ENCODE measurements at places on chromosomes 13 and 19. TPM values are rescaled to one million over a fixed set of nuclear protein-coding genes. Genes with fewer than 3 reads are reported as not detected.

DNA sequence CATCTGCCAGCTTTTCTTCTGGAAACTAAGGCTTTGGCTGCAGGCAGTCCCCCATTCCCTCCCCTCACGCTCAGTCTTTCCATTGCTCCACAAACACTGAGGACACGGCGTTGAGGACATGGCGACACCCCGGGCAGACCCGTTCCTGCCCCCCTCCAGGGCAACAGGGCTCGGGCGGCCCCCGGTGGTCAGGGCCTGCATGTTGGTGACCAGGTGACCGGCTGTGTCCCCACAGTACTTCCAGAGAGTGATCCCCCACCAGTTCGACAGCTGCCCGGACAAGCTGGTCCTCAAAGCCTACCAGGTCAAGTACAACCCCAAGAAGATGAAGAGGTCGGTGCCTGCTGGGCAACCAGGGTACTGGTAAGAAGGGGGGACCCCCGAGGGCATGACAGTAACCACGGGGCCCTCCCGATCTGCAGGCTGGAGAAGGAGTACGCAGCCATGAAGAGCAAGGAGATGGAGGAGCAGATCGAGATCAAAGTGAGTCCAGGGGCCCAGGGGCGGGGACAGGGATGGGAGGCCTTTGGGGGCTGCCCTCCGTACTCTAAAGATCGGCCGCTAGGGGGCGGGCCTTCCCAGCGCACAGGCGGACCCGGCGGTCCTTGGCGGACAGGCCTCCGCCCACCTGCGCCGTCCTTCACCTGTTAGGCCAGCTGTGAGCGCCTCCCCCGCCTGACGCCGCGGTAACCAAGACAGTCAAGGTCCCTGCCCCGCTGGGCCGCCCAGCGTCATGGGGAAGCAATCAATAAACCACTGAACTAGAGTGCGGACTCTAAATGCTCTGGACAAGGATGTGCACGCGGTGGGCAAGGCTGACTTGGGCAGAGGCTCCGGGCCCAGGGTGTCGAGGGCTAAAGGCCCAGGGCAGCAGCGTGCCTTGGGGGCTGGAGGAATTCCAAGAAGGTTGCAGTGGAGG is 21.1 kb downstream of the PRR36 start:
- H3K4me1 ChIP-seq, result no peaks in the 10 kb centered on the region
- H3K27me3 ChIP-seq, result no peaks in the 10 kb centered on the region
- peak; percentile 75 for DNase-seq

The KIR2DL4 gene
- total RNA-seq, result 0.70 TPM

DNA sequence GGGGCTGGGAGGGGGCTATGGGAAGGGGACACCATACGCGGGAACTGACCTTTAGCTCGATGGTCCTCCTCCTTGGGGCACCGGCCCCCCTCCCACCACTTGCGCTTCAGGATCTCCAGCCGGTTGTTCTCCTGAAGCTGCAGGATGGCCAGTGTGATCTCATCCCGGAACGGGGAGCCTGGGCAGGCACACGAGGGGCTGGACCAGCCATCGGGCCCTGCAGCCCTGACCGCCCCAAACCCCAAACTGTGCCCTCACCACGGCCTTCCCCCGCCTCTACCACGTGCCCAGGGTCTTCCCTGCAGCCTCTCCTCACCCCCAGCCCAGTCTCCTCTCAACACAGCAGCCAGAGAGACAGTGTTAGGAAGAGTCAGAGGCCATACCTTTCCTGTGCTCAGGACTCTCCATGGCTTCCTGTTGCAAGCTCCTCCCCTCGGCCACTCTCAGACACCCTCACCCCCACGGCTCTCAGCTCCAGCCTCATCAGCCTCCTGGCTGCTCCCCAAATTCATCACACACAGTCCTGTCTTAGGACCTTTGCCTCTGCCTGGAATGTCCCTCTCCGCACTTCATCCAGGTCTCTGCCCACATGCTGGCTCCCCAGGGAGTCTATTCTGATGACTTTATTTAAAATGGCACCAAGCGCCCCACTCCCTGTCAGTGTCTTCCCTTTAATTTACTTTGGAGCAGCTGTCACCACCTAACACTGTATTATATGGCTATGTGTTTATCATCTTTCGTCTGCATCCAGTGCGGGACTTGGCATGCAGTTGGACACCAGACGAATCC is 9.7 kb upstream of the ATP1A3 start:
- no peak overlapping the region for H3K27ac ChIP-seq
- peaks cover 12% of the 10 kb centered on the region for H3K4me1 ChIP-seq
- DNase-seq, result no peak
- H3K4me3 ChIP-seq, result no peak overlapping the region

The RETN gene
- total RNA-seq, result not detected

The KLC3 gene
- not detected for total RNA-seq

The FARP1 gene
- total RNA-seq, result 0.44 TPM

DNA sequence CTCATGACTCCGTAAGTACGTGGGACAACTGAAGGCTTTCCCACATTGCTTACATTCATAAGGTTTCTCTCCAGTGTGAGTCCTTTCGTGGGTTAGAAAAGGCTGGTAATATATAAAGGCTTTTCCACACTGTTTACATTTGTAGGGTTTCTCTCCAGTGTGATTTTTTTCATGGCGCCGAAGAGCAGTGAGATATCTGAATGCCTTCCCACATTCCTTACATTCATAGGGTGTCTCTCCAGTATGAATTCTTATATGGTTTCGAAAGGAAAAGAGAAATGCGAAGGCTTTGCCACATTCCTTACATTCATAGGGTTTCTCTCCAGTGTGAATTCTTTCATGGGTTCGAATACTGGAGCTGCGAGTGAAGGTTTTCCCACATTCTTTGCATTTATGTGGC is 29.5 kb downstream of the ZNF490 start:
- no peaks in the 10 kb centered on the region for H3K4me1 ChIP-seq
- H3K4me3 ChIP-seq, result no peak overlapping the region
- no peak overlapping the region for H3K27ac ChIP-seq
- no peaks in the 10 kb centered on the region for H3K27me3 ChIP-seq
- peaks cover 78% of the 10 kb centered on the region for H3K36me3 ChIP-seq
- DNase-seq, result no peak

DNA sequence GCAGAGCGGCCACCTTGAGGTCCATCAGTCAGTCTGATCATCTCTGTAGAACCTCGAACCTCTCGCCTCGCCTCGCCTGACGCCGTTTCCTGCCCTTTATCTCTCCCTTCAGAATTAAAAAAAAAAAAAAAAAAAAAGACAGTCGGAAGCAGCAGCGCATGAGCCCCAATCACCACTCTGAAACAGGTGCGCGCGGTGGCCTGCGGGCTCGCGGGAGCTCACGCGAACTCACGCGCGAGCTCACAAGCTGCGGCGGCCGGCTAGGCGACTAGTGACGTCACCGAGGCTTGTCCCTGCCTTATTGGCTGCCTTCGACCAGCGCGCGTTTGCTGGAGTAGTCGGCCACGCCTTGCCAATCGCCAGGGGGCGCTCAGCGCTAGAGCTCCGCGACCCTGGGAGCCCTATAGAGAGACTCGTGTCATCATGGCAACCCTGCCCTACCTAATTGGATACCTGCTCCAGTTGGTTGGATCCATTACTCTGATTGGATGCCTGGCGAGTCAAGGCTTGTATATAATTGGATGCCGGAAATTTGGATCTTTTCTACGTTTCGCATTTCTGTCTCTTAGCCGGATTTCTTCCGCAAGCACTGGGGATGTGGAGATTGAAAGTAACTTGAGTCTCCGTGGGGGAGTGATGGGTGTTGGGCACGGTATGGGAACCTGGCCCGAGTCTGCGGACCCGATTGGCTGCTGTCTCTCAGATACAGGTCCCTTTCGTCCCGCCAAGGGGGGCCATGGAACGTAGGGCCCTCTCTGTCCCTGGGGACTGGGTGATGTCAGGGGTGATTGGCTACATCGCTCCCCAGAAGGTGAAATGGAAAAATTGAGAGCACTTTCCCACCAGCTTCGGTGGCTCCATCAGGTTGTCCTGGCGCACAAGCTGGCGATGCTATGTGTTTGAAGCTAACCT is 31.6 kb downstream of the SYT3 start:
- no peak overlapping the region for H3K27ac ChIP-seq
- no peak overlapping the region for H3K4me3 ChIP-seq
- DNase-seq, result peak; percentile 88
- peaks cover 7% of the 10 kb centered on the region for H3K4me1 ChIP-seq
- H3K36me3 ChIP-seq, result no peaks in the 10 kb centered on the region

DNA sequence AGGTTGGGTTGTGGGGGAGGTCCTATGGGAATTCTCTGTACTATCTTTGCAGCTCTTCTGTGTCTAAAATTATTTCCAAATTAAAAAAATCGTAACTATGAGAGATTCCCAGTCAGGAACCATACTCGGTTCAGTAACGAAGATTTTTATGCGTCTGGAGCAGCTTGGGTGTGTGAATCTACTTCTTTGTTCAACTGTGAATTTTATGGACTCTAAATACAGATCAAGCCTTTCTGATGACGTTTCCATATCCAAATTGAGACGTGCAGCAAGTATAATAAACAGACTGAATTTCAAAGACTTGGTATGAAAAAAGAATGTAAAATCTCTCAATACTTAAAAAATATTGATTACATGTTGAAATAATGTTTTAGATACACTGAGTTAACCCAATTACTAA is 30.9 kb downstream of the MLLT1 start:
- DNase-seq, result no peak
- peaks cover 18% of the 10 kb centered on the region for H3K36me3 ChIP-seq
- H3K27me3 ChIP-seq, result no peaks in the 10 kb centered on the region
- no peak overlapping the region for H3K4me3 ChIP-seq

DNA sequence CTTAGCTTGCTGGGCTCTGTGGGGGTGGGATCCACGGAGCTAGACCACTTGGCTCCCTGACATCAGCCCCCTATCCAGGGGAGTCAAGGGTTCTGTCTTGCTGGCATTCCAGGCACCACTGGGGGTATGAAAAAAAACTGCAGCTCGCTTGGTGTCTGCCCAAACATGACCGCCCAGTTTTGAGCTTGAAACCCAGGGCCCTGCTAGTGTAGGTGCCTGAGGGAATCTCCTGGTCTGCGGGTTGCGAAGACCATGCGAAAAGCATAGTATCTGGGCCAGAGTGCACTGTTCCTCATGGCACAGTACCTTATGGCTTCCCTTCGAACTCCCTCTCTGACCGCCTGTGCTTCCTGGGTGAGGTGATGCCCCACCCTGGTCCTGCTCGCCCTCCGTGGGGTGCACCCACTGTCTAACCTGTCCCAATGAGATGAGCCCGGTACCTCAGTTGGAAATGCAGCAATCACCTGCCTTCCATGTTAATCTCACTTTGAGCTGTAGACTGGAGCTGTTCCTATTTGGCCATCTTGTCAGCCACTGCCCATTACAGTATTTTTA is 120.8 kb upstream of the TNFSF11 start:
- peaks cover 11% of the 10 kb centered on the region for H3K4me1 ChIP-seq
- no peaks in the 10 kb centered on the region for H3K27me3 ChIP-seq
- peaks cover 12% of the 10 kb centered on the region for H3K36me3 ChIP-seq
- no peak for DNase-seq
- H3K4me3 ChIP-seq, result no peak overlapping the region

The TMEM145 gene
- 0.15 TPM for total RNA-seq

- H3K36me3 ChIP-seq, result no peaks in the 10 kb centered on the region
- H3K27me3 ChIP-seq, result peaks cover 32% of the 10 kb centered on the region
- H3K4me1 ChIP-seq, result peaks cover under 1% of the 10 kb centered on the region
- H3K4me3 ChIP-seq, result no peak overlapping the region
Measured at GRCh38 chr13:110132225-110132982, 174.6 kb downstream of the COL4A1 start.

DNA sequence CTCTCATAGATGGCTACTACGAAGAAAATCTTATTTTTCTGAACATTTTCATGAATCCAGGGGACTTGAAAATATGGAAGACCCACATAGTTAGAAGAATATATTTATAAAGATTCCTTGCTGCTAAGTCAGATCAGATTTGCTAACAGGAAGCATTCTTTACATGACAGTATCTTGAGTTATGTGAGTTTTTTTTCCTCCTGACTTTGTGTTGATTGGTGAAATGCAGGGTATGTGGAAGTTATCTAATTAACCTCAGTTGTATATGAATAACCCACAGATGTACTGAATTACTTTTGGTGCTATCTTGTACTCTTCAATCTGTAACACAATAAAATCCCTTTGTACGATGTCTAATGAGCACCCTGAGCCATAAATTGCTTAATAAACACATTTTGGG is 53.8 kb downstream of the ESD start:
- H3K4me3 ChIP-seq, result no peak overlapping the region
- no peak for DNase-seq
- H3K4me1 ChIP-seq, result no peaks in the 10 kb centered on the region
- peaks cover 32% of the 10 kb centered on the region for H3K36me3 ChIP-seq
- H3K27me3 ChIP-seq, result no peaks in the 10 kb centered on the region

GRCh38 chr19:28492621-28493020 is 720.3 kb downstream of the UQCRFS1 start:
- H3K4me3 ChIP-seq, result no peak overlapping the region
- H3K27ac ChIP-seq, result no peak overlapping the region
- no peaks in the 10 kb centered on the region for H3K36me3 ChIP-seq
- DNase-seq, result no peak
- H3K27me3 ChIP-seq, result no peaks in the 10 kb centered on the region

DNA sequence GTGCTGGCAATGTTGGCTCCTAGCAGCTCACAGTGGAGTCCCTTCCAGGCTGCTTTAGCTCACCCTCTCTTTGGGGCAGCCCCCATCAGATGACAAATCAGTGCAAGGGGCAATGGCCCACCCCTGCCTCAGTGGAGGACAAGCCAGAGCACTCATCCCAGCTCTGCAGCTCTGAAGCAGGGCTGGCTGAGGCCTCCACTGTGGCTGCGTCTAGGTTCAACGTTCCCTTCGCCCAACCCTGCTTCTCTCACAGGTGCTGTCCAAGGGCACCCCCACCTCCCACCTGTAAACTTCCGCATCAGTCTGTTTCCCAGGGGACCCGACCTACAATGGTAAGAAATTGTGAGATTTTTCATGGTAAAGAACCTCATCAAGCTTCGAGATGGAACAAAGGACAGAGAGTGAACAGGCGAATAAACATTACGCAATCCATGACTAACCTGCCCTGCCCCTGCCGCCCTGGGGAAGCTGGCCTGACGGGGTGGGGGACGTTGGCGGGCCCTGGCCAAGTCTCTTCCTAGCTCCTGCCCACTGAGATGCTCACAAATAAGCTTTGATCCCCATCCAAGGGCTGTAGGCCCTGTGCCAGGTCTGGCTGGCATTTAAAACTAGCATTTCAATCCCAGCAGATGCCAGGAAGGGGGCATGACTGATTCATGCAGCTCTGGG is 40.5 kb downstream of the DZIP1 start:
- DNase-seq, result no peak
- no peaks in the 10 kb centered on the region for H3K4me1 ChIP-seq
- peaks cover 16% of the 10 kb centered on the region for H3K27me3 ChIP-seq
- no peaks in the 10 kb centered on the region for H3K36me3 ChIP-seq
- H3K27ac ChIP-seq, result no peak overlapping the region

DNA sequence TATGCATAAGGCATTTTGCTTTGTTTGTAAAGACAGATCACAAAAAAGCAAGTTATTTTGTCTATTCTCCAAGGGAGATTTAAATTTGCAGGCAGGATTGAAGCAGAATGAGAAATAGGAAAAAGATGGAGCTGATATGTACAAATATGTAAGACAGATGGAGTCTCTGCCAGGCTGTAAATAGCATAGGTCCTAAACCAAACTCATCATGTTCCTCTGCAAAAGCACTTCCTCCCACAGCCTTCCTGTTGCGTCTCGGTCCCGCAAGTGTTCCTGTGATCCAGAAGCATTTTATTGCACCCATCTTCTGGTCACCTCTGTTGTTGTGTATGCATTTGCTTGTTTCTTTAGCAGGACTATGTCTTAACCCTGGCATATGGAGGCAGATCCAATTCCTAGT is 95.7 kb upstream of the CLDN10 start:
- peaks cover 20% of the 10 kb centered on the region for H3K4me1 ChIP-seq
- peaks cover 9% of the 10 kb centered on the region for H3K36me3 ChIP-seq
- H3K27ac ChIP-seq, result peak overlapping the region; percentile 37
- DNase-seq, result peak; percentile 38
- peak overlapping the region; percentile 41 for H3K4me3 ChIP-seq

The ZNF570 gene
- 4.1 TPM for total RNA-seq

GRCh38 chr19:5534787-5535586 is 32.8 kb downstream of the TINCR start:
- no peak overlapping the region for H3K4me3 ChIP-seq
- H3K4me1 ChIP-seq, result no peaks in the 10 kb centered on the region

The PLVAP gene
- total RNA-seq, result not detected

The DIAPH3 gene
- total RNA-seq, result 34.7 TPM
